ENCODE measurements at places on chromosomes 12 and 14.

- no peak for DNase-seq
Observed at GRCh38 chr14:50677527-50678063, 9.5 kb upstream of the SAV1 start.

DNA sequence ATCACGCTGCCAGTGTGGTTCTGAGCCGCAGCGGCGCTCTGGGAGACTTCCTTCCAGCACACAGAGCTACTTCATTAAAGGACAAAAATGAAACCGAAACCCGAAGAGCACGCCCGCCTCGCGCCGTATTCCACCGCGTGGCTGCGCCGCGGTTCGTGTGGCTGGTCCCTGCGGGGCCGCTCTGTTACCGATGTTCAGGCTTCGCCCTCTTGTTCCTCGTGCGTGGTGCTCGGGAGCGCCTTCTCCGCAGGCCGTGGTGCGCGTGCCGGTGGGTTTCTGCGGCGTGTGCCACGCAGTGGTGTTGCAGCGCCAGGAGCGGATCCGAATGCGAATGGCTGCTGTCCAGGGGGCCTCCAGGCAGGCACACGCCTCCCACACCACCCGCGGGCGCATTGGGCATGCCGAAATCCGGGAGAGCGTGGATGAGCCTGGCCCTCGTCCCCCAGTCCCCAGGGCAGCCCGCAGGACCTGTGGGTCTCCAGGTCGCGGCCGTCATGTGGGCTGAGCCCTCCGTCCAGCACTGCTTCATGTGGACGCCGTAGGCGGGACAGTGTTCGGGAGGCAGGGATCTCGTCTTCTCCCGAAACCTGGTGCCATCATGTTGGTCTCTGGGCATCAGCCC is 91.2 kb downstream of the ADGRD1 start:
- DNase-seq, result no peak

DNA sequence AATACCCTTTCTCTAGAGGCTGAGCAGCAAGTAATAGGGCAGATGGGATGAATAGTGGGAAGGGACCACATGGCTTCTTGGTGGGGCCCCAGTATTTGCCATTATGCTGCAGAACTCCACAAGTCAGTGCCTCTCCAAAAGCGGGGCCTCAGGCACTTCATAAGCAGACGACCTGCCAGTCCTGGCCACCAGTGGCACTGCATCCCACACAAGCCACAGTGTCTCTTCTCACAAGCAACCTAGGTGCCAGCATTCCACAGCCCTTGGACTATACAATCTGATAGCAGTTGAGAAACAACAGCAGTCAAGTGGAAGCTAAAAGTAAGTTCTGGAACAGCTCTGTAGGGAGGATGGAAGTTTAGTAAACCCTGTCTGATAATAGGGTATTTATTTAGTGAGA is 4.2 kb upstream of the SLC8A3 start:
- DNase-seq, result no peak

- DNase-seq, result no peak
Observed at GRCh38 chr12:53849113-53849512, 89.5 kb upstream of the HOXC13 start.

DNA sequence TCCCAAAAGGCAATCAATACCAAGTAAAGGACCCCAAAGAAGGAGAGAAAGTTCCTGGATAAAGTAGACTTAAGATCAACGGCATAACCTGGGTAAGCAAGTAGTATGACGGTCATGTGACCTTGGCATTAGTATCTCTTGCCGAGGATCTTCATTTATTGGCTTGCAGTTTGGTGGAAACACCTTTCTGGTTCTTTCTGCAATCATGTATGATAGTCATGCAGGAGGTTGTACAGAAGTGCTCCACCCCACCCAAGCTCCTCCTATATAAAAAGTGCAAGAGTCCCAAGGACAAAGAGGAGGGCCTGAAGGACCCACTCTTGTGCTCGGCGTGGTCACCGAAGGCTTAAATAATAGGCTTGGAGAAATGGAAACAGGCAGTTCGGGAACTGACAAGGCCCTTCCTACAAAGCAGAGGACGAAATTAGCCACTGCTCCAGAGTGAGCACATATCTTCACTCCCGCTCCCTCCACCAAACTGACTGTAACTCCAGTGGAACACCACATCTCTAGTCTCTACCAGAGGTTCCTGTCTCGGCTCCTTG is 750 bp downstream of the CS start:
- DNase-seq, result peak; percentile 50

- DNase-seq, result no peak
Observed at GRCh38 chr12:124396544-124397398, 101.9 kb downstream of the RFLNA start.

DNA sequence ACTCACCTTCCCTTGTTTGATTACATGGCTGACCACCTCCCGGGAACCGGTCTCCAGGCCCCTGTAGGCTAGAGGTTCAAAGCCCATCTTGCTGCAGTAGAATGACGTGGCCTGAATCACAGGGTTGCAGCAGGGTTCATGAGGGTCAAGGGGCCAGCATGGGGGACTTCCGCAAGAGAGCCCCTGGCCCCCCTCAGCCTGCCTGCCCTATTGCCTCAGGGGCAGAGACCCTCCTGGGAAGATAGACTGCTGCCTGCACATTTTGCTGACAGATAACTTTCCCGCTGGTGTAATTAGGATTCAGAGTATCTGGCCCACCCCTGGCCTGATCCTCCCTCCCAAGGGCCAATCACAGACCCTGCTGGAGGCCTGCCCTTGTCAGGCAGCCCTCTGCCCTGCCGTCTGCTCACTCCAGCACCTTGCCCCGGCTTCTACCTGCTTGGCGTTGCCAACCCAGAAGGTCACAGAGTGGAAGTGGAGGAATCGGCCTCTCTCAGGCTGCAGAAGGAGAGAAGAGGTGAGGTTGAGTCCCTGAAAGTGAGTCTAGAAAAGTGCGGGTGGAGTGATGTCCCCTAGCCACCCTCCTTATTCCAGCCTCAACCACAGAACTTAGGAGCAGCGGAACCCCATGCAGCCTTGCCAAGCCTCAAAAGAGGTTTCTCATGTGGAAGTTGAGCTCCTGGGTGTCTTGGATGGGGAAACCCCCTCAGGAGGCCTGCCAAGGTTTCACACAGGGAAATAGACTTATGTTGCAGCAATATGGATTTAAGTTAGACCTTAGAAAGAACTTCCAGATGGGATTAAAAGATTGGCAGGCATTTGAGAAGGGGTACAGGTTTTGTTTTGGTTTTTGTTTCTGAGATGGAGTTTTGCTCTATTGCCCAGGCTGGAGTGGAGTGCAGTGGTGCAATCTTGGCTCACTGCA is 1.1 kb downstream of the HPD start:
- no peak for DNase-seq

- no peak for DNase-seq
Observed at GRCh38 chr12:51971679-51972421, 20.4 kb downstream of the ACVR1B start.

GRCh38 chr12:76552343-76552938 is 7.1 kb downstream of the OSBPL8 start:
- no peak for DNase-seq

DNA sequence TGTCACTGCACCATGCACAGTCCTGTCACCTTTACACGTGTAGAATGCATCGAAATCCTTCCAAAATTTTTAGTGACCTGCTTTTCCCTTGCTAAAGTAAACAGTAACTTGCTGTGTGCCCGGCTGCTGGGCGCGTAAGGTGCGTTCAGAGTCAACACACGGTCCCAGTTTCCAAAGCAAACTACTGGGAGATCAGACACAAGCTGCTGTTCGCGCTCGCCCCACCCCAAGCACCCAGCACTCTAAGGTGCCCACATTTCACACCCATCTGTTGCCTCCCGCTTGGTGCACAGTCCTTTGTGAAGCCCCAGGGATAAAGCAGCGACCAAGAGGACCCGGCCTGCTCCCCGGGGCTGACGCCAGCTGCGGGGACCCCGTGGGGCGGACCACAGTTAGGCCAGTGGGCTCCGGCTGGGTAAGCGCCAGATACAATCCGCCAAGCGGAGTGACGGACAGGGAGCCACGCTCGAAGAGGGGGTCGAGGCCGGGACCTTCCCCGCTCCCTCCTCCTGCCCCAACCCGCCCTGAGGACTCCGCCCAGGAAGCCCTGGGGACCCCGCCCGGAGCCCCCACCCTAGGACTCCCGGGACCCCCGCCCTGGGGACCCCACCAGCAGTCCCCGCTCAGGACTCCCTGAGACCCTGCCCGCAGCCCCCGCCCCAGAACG is 633 bp downstream of the STX2 start:
- no peak for DNase-seq

DNA sequence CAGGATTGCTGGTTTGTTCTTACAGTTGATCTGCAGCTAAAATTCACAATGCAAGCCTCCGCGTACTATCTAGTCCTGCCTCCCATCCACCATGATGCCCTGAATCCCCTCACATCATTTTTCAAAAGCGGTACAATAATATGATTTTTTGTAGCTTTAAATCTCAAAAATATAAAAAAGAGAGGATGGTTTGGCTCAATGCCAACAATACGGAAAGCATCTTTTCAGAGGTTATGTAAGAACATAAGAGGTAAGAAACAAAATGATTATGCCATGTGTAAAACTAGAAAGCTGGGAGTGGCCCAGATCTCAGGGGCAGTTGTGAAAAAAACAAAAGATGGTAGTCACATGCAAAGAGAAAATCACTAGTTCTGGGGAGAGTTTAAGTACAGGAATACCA is 24.0 kb upstream of the ZDHHC17 start:
- no peak for DNase-seq

GRCh38 chr12:76762601-76762980 is 1.3 kb upstream of the ZDHHC17 start:
- peak; percentile 74 for DNase-seq

DNA sequence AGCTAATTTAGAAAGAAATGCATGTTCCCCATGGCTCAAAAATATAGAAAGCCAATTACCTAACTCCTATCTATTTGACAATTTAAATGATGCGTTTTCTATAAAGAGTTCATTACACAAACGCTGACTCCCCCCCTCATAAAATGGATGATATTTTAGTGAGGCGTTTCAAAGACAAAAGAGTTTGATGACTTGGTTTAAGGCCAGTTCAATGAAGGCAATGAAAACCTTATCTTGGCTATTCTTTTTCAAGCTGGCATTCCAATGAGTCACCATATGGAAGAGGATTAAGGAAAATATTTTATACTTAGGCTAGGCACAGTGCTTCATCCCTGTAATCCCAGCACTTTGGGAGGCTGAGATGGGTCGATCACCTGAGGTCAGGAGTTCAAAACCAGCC is 62.7 kb downstream of the HMGA2 start:
- no peak for DNase-seq

GRCh38 chr14:55097881-55098560 is 31.0 kb upstream of the LGALS3 start:
- no peak for DNase-seq

DNA sequence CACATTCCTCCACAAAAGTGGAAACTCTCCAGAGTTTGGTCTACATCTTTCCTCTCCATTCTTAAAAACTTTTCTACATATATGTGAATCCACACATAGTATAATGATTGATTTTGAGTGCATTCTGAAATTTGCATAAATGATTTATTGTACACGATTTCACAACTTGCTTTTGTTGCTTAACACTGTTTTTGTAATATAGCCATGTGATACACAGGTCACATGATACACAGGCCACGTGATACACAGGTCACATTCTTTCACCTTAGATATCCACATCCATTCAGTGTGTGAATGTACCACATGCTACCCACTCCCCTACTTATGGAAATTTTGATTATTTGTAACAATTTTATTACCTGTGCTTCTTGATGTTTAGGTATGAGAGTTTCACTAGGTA is 319.1 kb downstream of the ZFP36L1 start:
- DNase-seq, result no peak

DNA sequence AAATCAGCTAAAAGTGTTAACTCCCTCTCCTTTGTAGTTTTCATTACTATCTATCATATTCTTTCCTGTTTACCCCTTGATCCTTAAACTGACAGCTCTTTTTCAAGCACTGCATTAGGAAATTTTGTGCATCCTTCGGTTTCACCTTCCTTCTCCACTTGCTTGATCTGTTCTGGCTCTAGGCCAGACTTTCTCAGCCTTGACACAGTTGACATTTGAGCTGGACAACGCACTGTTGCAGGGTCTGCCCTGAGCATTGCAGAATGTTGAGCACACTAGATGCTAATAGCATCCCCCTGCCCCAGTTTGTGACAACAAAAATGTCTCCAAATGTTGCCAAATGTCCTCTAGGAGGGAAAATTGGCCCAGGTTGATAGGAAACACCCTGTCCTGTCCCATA is 75.4 kb upstream of the KCNJ8 start:
- DNase-seq, result no peak

DNA sequence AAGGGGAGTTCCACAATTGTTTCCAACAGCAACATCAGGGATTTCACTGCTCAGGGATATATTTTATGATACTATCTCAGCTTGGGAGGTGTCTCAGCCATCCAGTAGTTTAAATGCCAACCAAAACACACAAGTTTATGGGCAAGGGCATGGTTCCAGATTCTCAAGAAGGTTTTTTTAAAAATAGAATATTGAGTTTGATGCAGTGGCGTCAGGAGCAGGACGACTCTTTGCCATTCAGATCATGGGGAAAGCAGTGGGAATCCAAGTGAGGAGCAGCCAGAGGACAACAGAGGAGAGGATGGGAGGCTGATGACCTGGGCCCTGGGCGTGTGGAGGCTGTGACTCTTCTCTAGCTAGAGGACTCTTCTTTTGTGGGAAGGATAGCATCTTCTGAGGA is 25.7 kb downstream of the TSHR start:
- DNase-seq, result no peak

- DNase-seq, result no peak
Observed at GRCh38 chr12:12682284-12682683, 13.7 kb downstream of the GPR19 start.

DNA sequence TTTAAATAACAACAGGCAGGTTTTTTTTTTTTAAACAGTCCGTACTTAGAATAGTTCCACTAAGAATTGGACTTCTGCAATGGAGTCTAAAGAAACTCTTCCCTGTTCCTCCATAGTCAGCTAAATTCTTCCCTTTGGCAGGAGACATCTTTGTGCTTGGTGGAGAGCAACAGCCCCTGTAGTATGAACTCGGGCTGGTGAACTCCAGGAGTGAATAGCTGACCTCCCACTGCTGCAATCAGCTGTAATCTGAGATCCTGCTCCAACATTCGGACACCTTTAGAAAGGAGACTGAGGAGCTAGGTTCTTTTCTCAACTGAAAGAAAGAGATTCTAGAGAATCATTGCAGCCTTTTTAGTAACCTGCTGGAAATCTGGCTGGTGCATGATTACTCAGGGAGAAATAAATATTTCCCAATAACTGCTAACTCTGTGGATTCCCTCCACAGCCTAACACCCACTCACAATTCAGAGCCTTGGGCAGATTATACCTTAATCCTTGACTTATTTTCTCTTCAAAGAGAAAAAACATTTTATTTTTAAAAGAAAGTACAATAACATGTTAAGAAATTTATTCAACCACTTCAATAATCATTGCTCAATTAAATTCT is 25.6 kb upstream of the DBX2 start:
- no peak for DNase-seq
